Stimulated activated CD4-positive, alpha-beta T cell treated with anti-CD3 and anti-CD28 coated beads, Interleukin-15, amount 100 ng/mL, for 1 hour (primary cell): ENCODE measurements at places on chromosomes 4 and X.

DNA sequence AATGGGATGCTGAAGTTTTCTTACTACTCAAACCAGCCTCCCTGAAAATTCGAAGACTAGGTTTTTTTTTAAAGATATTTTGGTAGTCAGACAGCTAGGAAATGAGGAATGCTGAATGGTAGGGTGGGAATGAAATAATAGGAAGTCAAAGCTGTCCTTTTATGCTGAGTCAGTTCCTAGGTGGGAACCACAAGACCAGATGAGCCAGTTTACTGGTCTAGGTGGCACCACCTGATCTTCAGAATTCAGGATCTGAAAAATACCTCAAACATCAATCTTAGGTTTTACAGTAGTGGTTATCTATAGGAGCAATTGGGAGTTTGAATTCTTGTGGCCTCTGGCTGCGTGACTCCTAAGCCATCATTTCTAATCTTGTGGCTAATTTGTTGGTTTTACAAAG, 183.1 kb upstream of the GALNT7 start:
- DNase-seq: no peak

GRCh38 chrX:84893897-84894296, 109.8 kb upstream of the APOOL start:
- DNase-seq: no peak

GRCh38 chrX:110317061-110317819, 645 bp downstream of the AMMECR1 start:
- peak; percentile 6 for DNase-seq

DNA sequence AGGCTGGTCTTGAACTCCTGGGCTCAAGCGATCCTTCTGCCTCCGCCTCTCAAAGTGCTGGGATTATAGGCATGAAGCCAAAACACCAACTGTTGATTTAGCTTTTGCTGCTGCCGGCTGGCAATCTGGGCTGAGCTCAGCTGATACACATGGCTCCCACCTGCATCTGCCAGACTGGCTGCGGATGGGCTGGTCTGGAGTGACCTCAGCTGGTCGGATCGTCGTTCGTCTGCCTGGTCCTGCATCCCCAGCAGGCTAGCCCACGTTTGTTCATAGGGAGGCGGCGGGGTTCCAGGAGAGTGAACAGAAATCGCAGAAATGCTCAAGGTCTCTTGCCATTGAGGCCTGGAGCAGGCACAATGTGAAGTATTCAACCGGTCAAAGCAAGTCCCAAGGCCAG, 74.4 kb upstream of the DDX3X start:
- DNase-seq: no peak

DNA sequence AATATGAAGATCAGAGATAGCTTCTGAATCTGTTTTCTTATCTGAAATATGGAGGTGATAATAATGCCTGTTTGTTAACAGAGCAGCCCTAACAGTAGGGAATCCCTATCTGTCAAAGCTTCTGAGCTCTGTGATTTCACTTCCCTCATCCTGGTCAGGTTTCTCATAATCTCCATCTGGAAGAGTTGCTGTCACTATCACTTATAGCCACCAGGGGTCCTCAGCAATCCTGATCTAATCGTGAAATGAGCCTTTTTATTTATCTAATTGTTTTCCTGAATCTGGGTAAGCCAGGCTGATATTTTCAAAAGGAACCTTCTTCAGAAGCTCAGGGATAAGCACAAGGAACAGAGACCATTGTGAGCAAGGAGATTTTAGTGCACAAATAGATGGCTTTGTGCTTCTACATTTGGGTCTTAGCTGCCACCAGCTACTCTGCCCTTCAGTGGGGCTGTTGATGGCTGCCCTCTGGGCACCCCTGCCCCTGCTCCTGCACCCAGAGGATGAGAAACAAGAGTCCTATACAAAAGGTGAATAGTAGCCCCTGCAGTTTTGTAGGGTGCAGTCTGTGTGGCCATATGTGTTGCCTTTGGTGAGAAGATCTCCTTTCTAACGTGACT, 196.4 kb upstream of the RADX start:
- no peak for DNase-seq

DNA sequence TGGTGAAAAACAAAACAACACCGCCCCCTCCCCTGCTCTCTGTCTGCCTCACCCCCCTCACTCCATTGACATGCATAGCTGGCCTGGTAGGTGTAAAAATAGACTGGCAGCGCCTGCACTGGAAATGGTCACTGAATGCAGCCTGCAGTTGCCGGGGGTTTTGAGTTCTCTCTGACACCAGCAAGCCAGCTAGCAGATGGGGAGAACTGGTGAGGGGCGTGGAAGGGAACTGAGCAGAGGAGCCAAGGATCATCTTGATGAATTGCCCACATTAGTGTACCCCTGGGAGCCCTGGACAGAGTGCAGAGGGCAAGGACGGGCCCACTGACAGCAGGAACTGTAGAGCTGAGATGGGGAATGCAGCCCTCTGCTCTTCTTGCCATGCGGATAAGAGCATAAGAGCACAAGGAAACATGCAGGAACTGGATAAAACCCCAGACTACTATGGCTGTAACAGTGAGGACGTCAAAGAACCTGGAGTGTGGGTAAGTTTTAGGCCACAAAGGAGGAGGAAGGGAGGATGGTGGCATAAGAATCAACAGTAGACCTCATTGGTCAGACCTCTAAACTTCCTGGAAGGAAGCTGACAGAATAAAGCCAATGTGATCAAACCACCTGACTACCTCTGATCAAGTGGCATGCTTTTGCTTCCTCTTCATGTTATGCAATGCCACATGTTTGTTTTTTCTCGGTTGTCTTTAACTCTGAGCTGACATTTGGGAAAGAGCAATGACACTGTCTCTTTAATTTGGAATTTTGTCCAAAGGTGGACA, 96.3 kb downstream of the ANK2 start:
- no peak for DNase-seq

DNA sequence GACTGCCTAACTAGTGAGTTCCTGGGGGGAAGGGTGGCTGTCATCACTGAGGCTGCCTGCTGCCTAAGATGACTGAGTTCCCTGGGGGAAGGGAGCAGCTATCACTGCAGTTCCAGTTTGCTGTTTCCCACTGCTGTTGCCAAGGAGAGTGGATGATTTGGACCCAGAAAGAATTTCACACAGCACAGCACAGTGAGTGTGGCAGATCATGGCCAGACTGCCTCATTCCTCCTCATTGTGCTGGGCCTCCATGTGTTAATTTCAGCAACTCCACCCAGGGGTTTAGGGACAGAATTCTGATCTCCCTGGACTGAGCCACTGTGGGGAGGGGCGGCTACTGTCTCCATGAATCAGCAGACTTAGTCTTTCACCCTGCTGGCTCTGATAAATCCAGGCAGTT, 125.0 kb downstream of the TEX13C start:
- DNase-seq: no peak

GRCh38 chr4:40453912-40454311, 118.8 kb downstream of the CHRNA9 start:
- DNase-seq: no peak

- no peak for DNase-seq
Observed at GRCh38 chr4:172515266-172515879, 653.2 kb upstream of the GALNT7 start.

GRCh38 chr4:128379860-128380259, 92.2 kb upstream of the PGRMC2 start:
- DNase-seq: no peak

- no peak for DNase-seq
Observed at GRCh38 chr4:152011469-152011868, 250.7 kb upstream of the GATB start.

- no peak for DNase-seq
Observed at GRCh38 chrX:30875957-30876356, 13.1 kb downstream of the TAB3 start.
